ENCODE measurements at places on chromosomes 1 and 21.

- DNase-seq, result no peak
Observed at GRCh38 chr1:116907351-116907750, 2.4 kb upstream of the PTGFRN start.

DNA sequence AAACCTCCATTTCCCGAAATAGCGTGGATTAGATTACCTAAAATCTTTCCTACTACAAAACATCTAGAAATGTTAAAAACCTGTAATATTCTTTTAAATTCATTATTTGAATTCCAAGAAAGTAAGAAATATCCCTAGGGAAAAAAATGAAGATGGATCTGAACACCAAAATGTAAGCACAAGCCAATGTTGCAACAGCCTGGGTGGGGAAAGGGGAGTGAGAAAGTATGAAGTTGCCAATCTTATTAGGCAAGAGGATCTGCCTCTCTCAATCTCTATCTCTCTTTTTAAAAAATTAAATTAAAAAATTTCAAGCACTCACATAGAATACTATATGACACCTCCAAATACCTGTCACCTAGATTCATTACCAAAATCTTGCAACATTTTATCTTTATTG is 74.9 kb upstream of the IRF2BP2 start:
- DNase-seq, result no peak

DNA sequence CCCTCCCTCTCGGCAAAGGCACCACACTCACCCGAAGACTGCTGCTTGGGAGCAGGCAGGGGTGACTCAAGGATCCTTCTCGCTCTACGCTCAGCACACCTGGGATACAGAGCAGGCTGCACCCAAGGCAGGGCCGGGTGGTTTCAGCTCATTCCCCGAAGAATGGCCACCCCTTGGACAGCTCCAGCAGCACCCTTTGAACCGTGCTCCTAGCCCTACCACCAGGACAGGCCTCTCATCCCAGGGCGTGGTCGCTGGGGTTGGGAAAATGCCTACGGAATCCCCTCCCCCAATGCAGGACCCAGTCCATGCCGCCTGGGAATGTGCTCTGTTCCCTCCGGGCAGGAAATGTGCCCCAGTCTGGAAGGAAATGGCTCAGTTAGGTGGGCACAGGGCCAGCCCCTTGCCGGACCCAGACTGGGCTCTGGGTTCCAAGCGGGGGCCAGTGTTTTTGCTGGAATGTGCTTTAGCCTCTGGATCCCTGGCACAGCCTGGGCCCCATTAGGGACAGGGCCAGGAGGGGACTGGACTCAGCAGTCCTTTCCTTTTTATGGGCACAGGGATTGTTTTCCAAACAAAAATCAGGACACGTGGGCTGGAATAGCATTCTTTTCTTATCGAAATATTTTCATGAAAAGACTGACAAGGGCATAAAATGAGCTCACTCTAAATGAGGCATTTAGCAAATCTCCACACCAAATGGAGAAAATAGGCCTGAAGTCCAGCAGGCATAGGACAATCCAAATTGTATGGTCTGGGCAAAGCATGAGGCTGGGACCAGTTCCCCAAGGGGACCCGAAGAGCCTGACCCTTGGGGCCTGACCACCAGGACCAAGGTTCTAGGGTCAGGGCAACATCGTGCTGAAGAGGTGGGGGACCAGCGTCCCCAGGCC is 7.3 kb downstream of the TMEM82 start:
- no peak for DNase-seq

DNA sequence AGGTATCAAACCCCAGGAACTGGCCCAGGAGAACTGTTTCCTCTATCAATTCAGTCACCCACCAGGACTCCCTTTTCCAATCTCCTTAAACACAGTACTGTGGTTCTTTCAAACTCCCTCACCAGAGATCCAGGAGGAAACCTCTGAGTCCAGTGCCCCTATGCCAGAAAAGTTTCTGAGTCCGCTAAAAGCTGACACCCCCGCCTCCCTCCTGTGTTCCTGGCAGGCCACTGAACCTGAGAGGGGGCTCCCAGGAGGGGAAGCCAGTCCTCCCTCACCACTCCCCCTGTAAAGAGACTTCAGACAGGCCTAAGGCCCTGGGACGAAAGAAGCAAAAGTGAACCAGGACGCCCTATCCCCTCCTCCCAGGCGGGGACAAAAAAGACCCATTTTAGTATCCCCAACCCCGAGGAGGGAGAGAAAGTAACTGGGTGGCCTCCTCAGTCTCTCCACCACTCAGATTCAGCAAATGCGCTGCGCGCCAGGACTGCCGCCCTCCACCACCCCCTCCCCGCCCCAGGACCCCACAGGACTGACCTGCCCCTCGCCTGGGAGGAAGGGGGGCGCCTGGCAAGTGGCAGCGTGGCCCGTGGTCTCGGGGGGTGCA is 624 bp downstream of the SLC41A1 start:
- DNase-seq, result no peak

DNA sequence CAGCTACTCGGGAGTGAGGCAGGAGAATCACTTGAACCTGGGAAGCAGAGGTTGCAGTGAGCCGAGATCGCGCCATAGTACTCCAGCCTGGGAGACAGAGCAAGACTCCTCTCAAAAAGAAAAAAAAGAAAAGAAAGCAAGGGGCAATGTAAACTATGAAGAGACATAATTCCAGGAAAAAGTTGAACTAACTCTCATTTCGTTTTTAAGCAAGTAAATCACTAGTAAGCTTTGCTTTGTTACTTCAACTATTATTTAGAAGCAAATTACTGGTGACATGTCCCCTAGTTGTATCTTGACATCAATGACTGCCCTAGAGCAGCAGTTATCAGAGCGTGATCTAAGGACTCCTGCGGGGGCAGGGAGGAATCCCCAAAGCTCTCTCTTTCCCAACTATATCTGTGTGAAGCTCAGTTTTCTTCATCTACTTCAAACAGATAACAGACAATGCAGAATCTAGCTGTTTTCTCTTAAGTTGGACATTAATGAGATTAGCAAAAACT is 18.7 kb downstream of the CLSTN1 start:
- no peak for DNase-seq

- DNase-seq, result peak; percentile 78
Observed at GRCh38 chr1:42931911-42932422, 26.7 kb downstream of the SLC2A1 start.

- DNase-seq, result peak; percentile 11
Observed at GRCh38 chr1:200409203-200409760, 554 bp downstream of the ZNF281 start.

GRCh38 chr1:44467566-44467965 is 62.5 kb downstream of the RNF220 start:
- no peak for DNase-seq

GRCh38 chr21:33434770-33435360 is 31.7 kb downstream of the IFNGR2 start:
- DNase-seq, result no peak

- no peak for DNase-seq
Observed at GRCh38 chr1:3419415-3420204, 34.9 kb upstream of the ARHGEF16 start.

DNA sequence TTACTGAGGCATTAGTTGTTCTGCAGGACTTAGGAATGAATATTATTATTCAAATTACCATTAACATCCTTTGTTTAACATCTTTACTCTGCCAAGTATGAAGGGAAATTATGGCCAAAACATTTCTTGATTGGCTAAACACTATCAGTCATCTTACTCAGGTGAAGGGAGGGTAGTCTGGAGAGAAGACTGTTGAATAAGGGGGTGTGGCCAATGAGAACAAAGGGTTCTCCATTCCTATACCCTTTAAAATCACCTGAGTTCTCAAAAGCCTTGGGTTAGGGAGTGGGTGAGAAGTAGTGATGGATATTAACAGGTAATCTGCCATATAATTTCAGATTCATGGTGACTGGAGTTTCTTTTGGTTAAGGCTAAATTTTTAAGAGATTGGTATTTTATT is 19.3 kb downstream of the CRYZL1 start:
- no peak for DNase-seq

- no peak for DNase-seq
Observed at GRCh38 chr1:160859166-160859565, 3.5 kb downstream of the CD244 start.

- no peak for DNase-seq
Observed at GRCh38 chr21:44816761-44817505, 929 bp downstream of the SUMO3 start.

GRCh38 chr1:47870480-47870879 is 126.7 kb downstream of the TRABD2B start:
- DNase-seq, result no peak

GRCh38 chr1:30912913-30913652 is 4.5 kb upstream of the SDC3 start:
- no peak for DNase-seq

GRCh38 chr1:18635891-18636595 is 5.4 kb downstream of the PAX7 start:
- no peak for DNase-seq

DNA sequence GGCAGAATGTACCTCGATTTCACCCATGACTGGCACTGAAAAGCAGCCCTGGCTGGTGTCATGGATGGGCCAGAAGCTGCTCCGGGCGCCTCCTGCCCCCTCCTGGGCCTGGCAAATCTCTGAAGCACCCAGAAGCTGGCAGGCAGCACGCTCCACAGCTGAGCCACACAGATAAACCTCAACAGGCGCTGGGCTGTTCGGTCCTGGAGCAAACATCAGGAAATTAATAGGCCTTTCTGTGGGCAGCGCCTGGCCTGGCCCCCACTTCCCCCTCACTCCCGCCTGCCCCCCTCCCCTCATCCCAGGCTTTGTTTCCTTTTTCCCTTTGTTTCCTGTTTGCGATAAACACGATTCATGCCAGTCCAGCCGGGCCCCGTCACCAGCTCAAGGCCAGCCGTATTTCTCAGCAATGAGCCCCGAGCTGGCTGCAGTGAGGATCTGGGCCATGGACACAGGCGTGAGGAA is 20.1 kb upstream of the DISP3 start:
- DNase-seq, result no peak

GRCh38 chr1:94582565-94582964 is 41.0 kb upstream of the F3 start:
- DNase-seq, result no peak

GRCh38 chr1:175629318-175629694 is 114.1 kb downstream of the TNR start:
- no peak for DNase-seq

- no peak for DNase-seq
Observed at GRCh38 chr1:203081465-203082230, 4.2 kb downstream of the MYOG start.

DNA sequence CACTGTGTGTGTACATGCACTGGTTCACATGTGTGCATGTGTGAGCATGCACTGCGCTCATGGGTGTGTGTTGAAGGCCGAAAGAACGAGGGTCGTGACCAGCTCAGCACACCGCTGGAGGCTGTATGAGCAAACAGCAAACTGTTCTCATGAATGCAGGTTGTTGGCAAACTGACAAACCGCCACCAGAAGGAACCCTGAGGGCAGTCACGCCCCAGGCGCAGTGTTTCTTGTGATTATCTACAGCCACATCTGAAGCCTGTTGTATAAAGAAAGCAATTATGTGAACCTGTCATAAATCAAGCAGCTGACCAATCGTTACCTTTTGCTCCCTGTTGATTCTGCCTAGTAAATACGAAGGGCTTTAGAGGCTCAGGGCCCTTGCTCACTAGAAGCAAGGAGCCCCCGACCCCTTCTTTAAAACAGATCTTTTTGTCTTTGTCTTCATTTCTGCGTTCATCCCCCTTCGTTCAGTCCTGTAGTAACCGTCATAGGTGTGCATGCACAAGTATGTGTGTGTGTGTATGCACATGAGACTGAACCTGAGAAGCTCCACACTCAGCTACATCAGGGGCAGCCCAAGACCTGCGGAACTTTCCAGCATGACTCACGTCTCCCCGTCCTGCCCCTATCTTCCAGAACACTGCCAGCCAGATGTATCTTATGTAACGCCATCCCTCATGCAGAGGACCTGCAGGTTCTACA is 16.8 kb upstream of the RIPK4 start:
- DNase-seq, result no peak

GRCh38 chr1:219744652-219745469 is 132.0 kb upstream of the ZC3H11B start:
- DNase-seq, result no peak

DNA sequence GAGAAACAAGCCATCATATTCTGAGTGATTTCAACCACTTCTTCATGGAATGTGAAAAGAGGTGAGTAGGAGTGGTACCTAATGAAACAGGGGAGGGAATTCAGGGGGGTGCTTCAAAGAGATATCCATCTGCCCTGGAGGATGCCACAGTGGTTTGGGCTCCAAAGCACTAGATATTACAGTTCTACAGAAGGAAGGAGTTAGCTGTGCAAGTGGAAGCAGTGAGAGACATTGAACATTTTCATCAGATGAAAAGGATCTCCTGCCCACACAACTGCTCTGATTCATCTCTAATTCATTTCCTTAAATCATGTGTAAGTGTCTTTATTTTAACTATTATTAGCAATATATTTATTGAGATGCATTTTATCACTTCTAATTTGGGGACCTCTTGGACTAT is 2.8 kb upstream of the RGS5 start:
- DNase-seq, result no peak

- no peak for DNase-seq
Observed at GRCh38 chr21:45805321-45805720, 161.8 kb downstream of the PCBP3 start.

DNA sequence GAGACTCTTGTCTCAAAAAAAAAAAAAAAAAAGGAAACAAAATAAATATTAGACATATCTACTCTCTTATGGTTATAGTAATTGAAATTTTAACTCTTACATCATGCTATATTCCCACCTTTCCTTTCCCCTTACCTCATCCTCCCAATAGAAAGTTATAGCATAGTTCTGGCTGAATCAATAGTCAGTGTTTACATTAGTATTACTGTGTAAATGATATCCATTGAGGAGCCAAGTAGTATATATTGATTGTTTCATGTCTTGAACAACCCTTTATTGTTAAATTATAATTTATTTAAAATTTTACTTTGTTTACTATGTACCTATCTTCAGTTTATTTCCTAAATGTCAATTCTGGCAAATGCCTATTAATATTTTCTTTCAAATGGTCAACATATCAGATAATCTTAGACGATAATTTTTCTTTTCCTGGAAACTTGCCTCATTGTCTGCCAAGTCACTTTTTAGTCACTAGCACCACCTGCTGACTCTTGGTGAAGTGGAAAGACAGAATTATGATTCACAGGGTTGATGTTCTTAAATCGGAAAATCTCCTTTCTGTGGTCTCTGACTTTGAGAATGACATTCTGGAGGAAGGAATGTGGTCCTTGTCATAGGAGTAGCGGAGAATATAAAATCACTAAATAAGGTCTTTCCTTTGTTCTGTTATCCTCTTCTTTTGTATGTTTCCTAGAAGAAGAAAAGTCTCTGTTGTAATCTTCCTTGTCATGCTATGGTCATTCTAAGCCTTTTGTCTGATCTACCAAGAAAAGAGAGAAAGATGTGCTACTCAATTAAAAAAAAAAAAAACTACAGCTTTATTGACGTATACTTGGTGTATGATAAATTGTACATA is 8.6 kb downstream of the HJV start:
- DNase-seq, result peak; percentile 51

- DNase-seq, result no peak
Observed at GRCh38 chr1:228043281-228043848, 36.6 kb downstream of the WNT3A start.

- no peak for DNase-seq
Observed at GRCh38 chr1:51526248-51526647, 7.2 kb upstream of the EPS15 start.

GRCh38 chr1:4139646-4140045 is 239.6 kb upstream of the C1orf174 start:
- DNase-seq, result no peak

GRCh38 chr1:21853131-21853427 is 41.0 kb downstream of the LDLRAD2 start:
- no peak for DNase-seq

Data from T-cell (primary cell).